Kidney (tissue), 22 donors: ENCODE measurements at places on chromosomes 12 and 14. TPM values are rescaled to one million over a fixed set of nuclear protein-coding genes. Genes with fewer than 3 reads are reported as not detected.

DNA sequence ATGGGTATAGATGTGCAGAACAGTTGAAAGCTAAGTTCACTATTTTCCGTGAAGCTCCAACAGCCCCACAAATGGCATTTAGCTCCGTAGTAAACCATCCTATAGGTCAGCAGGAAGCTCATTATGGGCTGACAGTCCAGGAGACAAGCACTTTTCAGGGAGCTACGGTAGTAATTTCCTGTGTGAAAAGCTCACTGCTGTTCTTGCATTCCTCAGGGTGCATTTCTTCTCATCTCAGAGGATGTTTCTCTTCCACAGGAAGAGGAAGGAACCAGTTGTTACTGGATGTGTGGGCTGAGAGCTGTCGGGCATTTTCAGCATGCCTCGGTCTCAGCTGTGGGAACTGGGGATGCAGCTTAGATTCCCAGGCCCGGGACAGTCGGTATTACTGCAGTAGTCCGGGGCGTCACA, 72.8 kb downstream of the GALNT4 start:
- DNase-seq: peak; percentile 47

DNA sequence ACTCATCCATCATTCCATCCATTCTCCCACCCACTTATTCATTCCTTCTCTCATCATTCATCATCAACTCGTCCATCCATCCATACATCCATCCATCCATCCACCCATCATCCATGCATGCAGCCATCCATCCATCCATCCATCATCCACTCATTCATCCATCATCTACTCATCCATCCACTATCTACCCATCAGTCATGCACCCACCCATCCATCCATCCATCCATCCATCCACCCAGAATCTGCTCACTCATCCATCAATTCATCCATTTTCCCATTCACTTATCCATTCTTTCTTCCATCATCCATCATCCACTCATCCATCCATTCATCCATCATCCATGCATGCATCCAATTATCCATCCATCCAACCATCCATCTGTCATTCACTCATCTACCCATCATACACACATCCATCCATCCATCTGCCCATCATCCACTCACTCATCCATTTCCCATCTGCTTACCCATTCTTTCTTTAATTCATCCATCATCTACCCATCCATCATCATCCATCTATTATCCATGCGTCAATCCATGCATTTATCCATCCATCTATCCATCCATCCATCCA, 107.1 kb upstream of the WSCD2 start:
- no peak for DNase-seq

GRCh38 chr14:104432611-104433231, 146.8 kb upstream of the C14orf180 start:
- no peak for DNase-seq

The SEL1L gene
- polyA plus RNA-seq: 18.9 TPM

The ZNF385A gene
- 10.2 TPM for polyA plus RNA-seq

The LPCAT3 gene
- polyA plus RNA-seq: 59.2 TPM
